ENCODE measurements at places on chromosomes 11 and 22.

DNA sequence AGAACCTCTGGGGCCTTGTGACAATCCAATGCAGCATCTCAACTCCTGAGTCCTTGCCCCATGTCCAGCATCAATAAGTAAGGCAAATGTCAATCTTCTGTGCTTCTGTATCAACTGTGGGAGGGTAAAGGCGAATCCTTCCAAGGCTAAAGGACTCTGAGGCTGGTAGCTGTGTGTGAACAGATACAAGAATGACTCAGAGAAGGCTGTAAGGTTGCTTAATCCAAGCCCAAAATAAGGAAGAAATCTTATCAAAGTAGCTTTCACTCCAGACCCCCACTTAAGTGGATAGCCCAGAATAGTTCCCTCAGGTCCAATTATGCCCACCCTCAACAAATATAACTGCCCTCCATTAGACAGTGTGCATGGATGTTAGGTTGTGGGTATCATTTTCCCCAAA lies 28.1 kb upstream of the SCGB1A1 start:
- DNase-seq, result no peak

DNA sequence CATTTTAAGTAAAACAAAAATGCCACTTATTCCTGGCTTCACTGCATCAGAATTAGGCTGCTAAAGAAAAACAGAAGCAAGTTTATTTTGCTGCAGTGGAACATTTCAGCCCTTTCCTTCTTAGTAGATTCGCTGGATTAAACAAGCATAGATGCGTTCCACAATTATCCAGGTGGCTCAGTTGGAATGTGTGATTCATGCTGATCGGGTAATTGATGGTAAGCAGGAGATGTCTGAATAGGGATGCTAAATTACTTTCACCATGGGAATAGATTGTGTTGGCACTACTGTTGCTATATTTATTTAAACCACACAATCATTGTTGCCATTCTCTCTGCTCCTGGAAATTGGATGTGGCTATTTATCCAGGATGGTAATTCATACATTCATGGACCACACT lies 440.1 kb upstream of the DDI1 start:
- no peak for DNase-seq

DNA sequence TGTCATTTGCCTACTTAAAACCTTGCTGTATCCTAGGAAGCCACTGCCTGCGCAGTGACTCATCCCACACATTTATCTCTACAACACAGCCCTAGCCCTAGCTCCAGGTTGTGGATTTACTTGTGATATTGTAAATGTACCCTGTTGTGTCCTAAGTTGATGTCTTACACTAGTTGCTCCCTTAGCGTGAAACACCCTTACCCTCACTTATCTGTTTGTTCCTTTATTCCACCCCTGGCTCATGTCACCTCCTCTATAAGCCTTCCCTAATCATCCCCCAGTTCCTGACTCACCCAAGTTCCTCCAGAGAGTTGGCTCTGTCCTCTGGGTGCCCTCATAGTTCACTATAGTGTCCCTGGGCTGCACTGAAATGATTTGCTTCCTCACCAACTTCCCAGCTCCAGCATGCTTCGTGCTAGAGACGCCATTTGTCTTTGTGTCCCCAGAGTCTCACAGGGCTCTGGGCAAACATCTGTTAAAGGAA lies 431.8 kb upstream of the FAT3 start:
- no peak for DNase-seq

- no peak for DNase-seq
These were observed 46.1 kb downstream of the RRAS2 start for GRCh38 chr11:14312736-14313438.

GRCh38 chr22:26550498-26551033 lies 38.3 kb upstream of the TFIP11 start:
- DNase-seq, result no peak

GRCh38 chr22:36280379-36280778 lies 27.4 kb downstream of the APOL1 start:
- DNase-seq, result peak; percentile 10

- DNase-seq, result no peak
These were observed 450.0 kb downstream of the NELL1 start for GRCh38 chr11:21119411-21119810.

- no peak for DNase-seq
These were observed 11.7 kb downstream of the THOC5 start for GRCh38 chr22:29541845-29542244.

DNA sequence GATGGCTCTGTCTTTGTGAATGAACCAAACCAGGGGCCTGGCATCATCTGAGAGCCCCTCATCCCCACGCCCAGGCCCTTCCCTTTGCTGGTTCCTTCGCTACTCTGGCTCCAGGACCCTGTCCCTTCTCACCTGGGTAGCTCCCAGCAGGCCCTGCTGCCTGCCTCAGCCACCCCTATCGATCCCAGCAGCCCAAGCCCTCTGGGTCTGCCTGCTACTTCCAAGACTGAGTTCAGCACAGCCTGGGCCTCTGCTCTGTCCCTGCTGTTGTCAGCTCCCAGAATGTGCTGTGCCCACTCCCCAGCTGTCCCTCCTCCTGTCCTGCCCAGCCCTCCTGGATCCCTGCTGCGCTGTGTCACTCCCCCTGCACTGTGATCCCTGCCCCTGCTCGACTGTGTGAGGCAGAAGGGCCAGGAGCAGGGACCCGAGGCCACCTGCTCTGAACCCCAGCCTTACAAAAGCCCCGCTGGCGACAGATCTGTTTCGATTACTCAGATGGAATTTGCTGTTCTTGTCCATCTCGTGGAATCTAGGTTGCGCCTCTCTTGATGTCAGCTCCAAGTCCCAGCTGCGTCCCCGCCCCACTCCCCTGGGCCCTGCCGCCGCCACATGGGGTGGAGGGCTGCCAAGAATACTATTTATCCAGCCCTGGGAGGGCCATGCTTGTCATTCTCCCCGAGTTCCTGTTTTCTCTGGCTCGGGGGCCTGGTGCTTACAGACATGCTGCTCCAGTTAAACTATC lies 13.0 kb downstream of the MRPL21 start:
- no peak for DNase-seq

DNA sequence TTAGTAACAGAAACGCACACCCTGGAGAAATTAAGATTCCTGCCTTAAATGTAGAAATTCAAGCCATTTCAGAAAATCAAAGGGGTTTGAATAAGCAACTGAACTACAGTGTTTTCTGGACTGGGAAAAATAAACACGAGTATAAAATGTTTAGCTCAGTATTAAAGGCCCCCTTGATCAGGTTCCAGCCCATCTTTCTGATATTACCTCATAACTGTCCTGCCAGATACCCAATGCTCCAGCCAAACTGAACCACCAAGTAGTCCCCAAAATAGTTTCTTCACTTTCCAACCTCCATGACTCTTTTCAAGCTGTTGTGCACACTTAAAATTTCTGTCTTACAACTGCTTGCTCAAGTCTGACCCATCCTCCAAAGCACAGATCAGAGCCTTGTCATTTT lies 54.4 kb downstream of the SERGEF start:
- no peak for DNase-seq

- DNase-seq, result no peak
These were observed 136.1 kb downstream of the DCDC1 start for GRCh38 chr11:31233425-31233824.

- no peak for DNase-seq
These were observed 14.8 kb downstream of the IGLL5 start for GRCh38 chr22:22902247-22903001.

GRCh38 chr22:32796865-32797573 lies 4.5 kb upstream of the TIMP3 start:
- peak; percentile 83 for DNase-seq

DNA sequence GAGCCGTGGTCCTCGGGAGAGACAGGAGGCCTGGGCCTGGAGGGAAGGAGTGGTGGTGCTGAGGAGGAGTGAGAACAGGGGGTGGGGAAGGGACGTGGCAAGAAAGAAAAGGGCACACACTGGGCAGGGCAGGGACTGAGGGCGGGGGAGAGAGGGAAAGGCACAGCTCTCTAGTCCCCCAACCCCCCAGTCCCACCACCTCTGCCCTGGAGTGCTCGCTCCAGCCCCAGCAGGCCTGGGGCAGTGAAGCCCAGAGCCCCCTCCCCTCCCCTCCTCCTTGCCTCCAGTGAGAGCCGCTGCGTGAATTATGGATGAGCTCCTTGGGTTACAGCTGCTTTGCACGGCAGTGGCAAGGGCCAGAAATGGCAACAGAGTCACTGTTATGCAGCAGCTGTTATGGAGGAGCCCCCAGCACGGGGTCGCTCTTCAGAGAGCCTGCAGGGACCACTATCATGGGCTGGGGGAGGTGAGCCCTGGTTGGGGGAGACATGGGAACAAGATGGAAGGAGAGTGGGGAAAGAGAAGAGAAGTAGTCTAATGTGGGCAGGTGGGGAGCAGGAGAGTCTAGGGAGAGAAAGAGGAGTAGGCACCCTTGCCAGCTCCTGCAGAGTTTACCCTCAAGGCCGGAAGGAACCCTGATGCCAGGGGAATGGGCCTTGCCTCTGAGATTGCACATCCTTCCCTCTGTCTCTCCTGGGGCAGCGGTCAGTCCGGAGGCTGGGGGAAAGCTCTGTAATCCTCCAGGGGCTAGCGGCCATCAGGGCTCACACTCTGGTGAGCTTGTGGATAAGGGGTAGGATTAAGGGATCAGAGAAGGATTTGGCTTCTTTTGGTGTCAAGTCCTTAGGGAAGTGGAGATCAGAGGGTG lies 3.6 kb downstream of the RTN4RL2 start:
- DNase-seq, result no peak

DNA sequence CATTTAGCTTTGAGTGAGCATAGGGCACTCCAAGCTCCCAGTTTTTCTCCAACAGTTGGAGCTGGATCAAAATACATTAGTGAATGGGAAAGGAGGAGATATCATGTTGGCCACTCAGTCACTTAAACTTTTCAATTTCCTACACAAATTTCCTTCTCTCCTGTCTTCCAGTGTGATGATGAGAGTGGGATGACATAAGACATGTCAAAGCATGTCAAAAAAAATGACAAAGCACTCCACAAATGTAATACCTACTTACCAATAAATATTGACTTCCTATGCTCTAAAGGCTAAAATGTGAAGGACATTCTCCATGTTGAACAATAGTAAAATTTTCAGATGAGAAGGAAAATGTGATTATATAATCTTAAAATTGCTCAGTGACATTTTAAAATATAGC lies 1.5 kb upstream of the GRM5 start:
- DNase-seq, result no peak

GRCh38 chr11:33529461-33529860 lies 171.2 kb downstream of the C11orf91 start:
- DNase-seq, result no peak

DNA sequence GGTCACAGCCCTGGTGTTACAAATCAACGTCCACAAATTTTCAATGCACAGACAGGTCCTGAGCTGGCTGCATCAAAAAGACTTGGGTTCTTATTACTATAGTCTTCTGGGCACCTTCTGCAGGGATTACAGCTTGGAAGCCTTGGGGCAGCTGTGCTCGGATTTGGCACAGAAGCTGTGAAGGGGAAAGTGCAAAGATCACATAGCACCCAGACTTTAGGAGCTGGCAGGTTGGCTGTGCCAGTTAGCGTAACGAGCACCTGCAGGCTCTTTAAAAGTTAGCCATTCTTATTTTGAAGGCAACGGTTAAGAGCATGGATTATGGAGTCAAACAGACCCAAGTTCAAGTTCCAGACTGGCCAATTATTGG lies 100.4 kb downstream of the ARL14EP start:
- DNase-seq, result no peak

DNA sequence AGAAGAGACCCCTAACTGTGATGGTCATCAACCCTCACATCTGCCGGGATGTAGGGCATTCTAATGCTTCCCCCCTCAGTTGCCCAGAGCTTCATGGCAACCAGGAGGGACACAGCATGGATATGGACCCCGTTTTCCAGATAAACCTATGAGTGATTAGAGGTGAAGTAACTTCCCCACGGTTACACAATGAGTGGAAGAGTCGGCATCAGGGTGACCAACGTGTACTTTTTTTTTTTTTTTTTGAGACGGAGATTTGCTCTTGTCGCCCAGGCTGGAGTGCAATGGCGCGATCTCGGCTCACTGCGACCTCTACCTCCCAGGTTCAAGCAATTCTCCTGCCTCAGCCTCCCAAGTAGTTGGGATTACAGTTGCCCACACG lies 25.0 kb downstream of the TXN2 start:
- DNase-seq, result no peak

DNA sequence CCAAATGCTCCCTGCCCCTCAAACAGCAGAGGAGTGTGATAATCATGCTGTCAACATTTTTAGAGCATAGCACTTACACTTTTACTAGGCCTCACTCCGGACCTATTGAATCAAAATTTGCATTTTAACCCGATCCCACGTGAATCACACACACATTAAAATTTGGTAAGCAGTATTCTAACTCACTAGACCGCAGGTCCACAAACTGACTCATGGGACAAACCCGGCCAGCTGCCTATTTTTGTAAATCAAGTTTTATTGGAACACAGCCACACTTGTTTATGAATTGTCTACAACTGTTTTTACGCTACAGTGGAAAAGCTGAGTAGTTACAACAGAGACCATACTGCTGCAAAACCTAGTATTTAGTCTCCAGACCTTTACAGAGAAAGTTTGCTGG lies 43.3 kb downstream of the SNX19 start:
- DNase-seq, result no peak

DNA sequence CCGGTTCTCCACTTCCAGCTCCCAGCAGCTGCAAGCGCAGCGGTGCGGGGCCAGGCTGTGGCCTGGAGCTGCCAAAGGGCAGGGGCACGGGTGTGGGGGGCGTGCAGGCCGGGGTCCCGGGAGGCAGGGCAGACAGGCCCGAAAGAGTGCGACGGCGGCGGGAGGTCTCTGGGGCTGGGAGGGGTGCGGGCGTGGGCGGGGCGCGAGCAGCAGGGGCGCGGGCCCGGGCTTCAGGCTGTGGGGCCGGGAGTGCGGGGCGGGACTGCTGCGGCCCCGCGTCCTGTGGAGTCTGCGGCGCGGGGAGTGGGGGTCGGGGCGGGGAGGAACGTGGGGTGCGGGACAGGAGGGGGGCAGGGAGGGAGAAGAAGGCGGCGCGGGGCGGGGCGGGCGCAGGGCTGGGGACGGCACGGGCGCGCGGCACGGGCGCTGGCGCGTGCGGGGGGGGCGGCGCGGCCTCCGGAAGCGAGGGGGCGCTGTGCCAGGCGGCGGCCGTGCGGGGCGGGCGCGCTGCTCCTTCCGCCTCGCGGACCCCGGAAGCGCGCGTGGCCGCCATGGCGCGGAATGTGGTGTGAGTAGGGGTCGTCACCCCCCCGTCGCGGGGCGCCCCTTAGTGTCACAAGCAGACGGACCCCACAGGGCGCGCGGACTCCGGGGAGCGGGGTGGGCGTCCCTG lies at the start of gene MRPL23:
MRPL23 (plus strand) TSS at position 521 of the 673 bp plus-strand sequence; CDS start at position 552, 31 bp downstream.
- no peak for DNase-seq

GRCh38 chr11:74948546-74948897 lies 369 bp downstream of the XRRA1 start:
- peak; percentile 36 for DNase-seq

GRCh38 chr11:112852143-112852866 lies 108.9 kb upstream of the NCAM1 start:
- no peak for DNase-seq

GRCh38 chr11:77672264-77672663 lies 34.7 kb upstream of the CLNS1A start:
- DNase-seq, result no peak

DNA sequence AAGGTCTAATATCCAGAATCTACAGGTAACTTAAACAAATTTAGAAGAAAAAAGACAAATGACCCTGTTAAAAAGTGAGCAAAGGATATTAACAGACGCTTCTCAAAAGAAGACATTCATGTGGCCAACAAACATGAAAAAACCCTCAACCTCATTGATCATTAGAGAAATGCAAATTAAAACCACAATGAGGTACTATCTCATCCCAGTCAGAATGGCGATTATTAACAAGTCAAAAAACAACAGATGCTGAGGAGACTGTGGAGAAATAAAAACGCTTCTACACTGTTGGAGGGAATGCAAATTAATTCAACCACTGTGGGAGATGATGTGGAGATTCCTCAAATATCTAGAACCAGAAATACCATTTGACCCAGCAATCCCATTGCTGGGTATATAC lies 67.2 kb downstream of the SLC17A6 start:
- no peak for DNase-seq

GRCh38 chr11:118921929-118922744 lies 3.6 kb downstream of the BCL9L start:
- DNase-seq, result no peak
